ENCODE measurements at places on chromosomes 7 and 10. TPM values are rescaled to one million over a fixed set of nuclear protein-coding genes. Genes with fewer than 3 reads are reported as not detected.
A peak's percentile ranks its signal among the peaks of the same experiment; 100 is the strongest.

COL28A1 gene
- total RNA-seq = 17.3 TPM

SNX10 gene
- 9.2 TPM for total RNA-seq

IGF2BP3 gene
- total RNA-seq = 96.9 TPM

COL13A1 gene
- 0.43 TPM for total RNA-seq

MEOX2 gene
- total RNA-seq = 0.20 TPM

SORBS1 gene
- 30.7 TPM for total RNA-seq

AS3MT gene
- total RNA-seq = 26.9 TPM

DNA sequence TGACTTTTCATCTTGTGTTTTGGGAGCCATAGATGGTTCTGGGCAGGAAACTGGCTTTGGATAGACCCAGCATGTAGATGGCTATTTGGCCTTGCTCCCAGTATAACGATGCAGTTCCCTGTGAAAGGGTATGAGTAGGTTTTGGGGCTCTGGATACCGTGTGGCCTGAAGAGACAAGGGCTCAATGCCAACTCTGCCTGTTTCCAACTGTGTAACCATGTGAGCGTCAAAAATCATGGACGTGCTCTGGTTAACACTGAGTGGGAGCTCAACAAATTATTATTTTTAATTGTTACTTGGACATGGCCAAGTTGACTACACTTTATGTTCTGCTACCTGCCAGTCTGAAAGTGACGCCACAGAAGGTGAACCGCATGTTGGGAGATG lies 41.8 kb downstream of the EGFR start:
- no peak overlapping the region for H3K27ac ChIP-seq
- DNase-seq = no peak
- H3K4me1 ChIP-seq = peaks cover 7% of the 10 kb centered on the region
- H3K36me3 ChIP-seq = peaks cover 2% of the 10 kb centered on the region

DNA sequence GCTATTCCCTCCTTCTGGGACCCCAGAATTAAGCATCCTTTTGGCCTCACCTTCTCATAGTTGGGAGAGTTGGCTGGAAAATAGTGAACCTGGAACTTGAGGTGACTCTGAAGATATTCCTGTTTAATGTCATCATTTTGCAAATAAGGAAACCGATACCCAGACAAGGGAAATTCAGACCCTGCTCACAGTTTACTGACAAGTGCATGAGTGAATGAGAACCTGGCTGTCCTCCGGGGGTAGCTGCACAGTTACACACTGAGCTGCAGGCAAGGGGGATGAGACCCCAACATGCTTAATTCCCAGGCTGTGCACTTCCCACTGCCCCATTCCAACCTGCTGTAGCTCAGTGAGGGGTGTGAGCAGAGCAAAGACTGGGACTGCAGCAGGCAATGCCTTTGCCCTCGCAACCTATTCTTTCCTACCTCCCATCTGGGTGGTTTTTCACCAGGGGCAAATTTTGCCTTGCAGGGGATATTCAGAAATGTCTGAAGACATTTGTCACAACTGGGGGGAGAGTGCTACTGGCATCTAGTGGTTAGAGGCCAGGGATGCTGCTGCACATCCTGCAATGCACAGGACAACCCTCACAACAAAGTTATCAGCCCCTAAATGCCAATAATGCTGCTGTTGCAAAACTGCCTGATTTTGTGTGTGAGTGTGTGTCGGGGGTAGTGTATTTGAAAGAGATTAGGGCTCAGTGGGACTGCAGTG lies 136.2 kb downstream of the SORCS3 start:
- H3K27ac ChIP-seq = no peak overlapping the region
- peaks cover 29% of the 10 kb centered on the region for H3K27me3 ChIP-seq
- no peaks in the 10 kb centered on the region for H3K4me1 ChIP-seq

DNA sequence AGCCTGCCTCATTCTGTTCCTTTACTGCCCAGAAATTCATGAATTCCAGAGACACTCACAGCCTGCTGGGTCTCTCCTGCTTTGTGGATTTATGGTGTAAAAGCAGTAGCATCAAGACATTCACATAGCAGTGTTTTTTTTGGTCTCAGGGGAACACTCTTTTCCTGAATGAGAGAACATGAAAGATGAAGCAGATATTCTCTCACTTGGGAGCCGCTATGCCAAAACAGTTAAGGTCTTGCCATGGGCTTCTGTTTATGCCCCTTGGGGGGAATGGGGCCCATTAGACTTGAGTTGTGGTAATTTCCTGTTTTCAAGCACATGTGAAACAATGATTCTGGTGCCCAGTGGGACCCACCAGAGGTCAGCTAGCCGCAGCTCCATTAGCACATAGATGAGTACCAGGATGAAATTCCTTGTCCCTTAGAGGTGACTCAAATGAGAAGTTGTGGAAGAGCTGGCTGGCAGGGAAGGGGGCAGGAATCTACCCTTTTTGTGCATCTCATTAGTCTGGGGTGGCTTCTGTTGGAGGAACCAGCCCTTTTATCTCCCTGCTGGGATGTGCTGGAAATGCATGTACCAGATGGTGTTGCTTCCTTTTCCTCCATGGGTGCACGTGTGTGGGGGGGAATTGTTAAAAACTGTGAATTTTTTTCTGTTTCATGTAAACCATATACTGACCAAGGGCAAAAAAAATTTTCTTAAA lies 13.3 kb downstream of the BMPER start:
- H3K4me1 ChIP-seq = no peaks in the 10 kb centered on the region
- DNase-seq = no peak
- H3K27me3 ChIP-seq = peaks cover 26% of the 10 kb centered on the region

- no peak overlapping the region for H3K4me3 ChIP-seq
- no peak for DNase-seq
- H3K36me3 ChIP-seq = peaks cover 33% of the 10 kb centered on the region
Measured at GRCh38 chr7:67022511-67022910, 25.9 kb downstream of the TYW1 start.

DNA sequence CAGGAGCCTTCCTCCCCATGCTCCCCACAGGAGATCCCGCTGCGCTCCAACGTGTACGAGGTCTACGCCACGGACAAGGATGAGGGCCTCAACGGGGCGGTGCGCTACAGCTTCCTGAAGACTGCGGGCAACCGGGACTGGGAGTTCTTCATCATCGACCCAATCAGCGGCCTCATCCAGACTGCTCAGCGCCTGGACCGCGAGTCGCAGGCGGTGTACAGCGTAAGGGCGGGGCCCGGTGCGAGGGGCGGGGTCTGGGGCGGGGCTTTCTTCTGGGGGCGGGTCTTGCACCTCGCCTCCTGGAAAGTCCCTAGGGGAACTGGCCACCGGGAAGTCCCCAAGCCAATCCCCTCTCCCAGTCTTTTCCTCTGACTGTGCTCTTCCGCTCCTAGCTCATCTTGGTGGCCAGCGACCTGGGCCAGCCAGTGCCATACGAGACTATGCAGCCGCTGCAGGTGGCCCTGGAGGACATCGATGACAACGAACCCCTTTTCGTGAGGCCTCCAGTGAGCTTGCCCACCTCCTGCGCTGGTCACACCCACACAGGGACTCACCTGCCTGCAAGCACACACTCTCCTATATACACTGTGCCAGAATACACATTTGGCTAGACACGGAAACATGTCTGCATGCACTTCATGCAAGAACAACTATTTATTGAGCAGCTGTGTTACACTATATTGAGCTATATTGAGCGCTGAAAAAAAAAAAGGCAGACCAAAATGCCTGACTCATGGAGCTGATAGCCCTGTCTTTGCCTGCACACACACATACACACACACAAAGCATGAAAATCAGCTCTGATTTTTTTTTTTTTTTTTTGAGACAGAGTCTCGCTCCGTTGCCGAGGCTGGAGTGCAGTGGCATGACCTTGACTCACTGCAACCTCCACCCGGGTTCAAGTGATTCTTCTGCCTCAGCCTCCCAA lies 32.7 kb upstream of the VSIR start:
- peak overlapping the region; percentile 83 for H3K27ac ChIP-seq
- DNase-seq = no peak
- peaks cover 4% of the 10 kb centered on the region for H3K4me1 ChIP-seq
- no peaks in the 10 kb centered on the region for H3K36me3 ChIP-seq

- no peaks in the 10 kb centered on the region for H3K27me3 ChIP-seq
- H3K27ac ChIP-seq = no peak overlapping the region
- no peak for DNase-seq
- H3K36me3 ChIP-seq = peaks cover 5% of the 10 kb centered on the region
- no peak overlapping the region for H3K4me3 ChIP-seq
Measured at GRCh38 chr7:78197447-78197846, 398.9 kb downstream of the PHTF2 start.

DNA sequence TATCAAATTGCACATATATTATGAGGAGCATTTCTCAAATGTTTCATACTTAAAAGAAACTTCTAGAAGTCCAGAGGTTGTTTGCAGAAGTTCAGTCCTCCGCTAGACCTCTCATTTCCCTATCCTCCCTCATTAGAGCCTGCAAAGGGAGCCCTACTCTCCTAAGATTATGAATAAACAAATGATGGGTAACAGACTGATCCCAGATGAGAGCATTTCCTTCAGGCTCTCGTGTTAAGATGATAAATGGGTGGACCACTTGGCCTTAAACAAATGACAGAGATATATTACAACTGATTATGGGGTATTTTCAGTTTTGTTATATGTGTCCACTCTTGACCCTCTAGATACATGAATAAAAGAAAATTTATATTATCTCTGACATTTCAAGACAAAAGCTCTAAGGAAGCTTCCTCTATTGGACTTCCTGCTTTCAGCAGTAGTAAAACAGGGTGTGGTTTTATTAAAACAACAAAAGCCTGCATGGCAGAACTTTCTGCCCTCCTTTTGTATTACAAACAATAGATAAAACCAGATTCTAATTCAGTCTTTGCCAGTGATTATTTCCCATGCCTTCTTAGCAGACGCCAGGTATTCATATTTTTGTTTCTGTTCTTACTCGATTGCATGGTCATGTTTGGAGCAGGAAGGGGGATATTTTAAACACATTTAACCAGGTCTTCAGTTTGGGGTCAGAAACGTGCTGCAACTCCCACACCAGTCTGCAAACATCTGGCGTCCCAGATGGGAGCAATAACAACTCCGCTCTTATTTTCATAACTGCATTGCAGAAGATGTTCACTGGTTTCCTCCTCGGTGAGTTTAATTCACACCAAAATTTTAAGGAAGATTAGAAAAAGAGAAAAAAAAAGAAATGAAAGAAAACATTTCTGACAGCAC lies 52.4 kb upstream of the FAM204A start:
- H3K4me3 ChIP-seq = no peak overlapping the region
- H3K27me3 ChIP-seq = no peaks in the 10 kb centered on the region
- peaks cover 2% of the 10 kb centered on the region for H3K4me1 ChIP-seq
- no peaks in the 10 kb centered on the region for H3K36me3 ChIP-seq

- no peak for DNase-seq
- H3K27ac ChIP-seq = peak overlapping the region; percentile 18
- no peaks in the 10 kb centered on the region for H3K36me3 ChIP-seq
- no peak overlapping the region for H3K4me3 ChIP-seq
- H3K27me3 ChIP-seq = no peaks in the 10 kb centered on the region
Measured at GRCh38 chr7:12584930-12585329, 14.4 kb downstream of the SCIN start.

DNA sequence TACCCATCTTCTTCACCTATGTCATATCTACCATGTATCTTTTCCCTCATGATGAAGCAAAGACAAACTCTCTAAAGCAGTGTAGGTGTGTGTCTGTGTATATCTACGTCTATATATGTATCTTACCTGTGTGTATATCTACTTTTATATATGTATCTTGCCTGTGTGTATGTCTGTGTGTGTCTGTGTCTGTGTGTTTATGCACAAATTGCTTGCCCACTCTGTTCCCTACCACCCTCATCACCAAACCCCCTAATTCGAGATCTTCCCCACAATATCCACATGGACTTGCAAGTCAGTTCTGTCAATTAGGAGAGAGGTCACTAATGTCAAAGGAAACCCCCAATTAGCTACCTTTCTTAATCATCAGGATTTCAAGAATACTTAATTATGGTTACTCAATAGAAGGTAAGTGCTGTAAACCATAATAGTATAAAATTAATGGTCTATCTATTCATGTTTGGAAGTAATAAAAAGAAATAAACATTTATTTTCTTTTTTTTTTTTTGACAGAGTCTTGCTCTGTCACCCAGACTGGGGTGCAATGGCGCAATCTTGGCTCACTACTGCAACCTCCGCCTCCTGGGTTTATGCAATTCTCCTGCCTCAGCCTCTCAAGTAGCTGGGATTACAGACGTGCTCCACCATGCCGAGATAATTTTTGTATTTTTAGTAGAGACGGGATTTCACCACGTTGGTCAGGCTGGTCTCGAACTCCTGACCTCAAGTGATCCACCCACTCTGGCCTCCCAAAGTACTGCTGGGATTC lies 43.6 kb downstream of the ANKRD61 start:
- H3K27ac ChIP-seq = no peak overlapping the region
- no peaks in the 10 kb centered on the region for H3K4me1 ChIP-seq
- H3K27me3 ChIP-seq = no peaks in the 10 kb centered on the region
- DNase-seq = no peak
- no peaks in the 10 kb centered on the region for H3K36me3 ChIP-seq
- H3K4me3 ChIP-seq = no peak overlapping the region

DNA sequence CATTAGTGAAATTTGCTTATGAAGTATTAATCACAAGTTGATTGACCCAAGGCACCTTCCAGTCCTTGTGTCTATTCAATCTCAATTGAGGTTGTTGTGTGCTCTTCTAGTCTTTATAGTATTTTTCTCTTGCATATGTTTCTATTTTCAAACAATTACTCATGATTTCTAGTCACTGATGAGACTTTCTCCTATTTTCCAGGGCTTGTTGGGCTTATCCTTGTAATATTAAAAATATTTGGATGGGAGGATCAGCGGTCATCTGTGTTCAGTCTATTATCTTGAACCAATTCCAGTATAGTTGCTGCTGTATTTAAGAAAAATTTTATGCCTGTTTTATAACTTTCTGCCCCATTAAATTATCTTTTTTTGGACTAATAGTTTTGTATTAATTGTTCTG lies 154.4 kb downstream of the PTEN start:
- H3K27me3 ChIP-seq = no peaks in the 10 kb centered on the region
- no peak overlapping the region for H3K4me3 ChIP-seq
- no peaks in the 10 kb centered on the region for H3K36me3 ChIP-seq
- H3K27ac ChIP-seq = no peak overlapping the region

DNA sequence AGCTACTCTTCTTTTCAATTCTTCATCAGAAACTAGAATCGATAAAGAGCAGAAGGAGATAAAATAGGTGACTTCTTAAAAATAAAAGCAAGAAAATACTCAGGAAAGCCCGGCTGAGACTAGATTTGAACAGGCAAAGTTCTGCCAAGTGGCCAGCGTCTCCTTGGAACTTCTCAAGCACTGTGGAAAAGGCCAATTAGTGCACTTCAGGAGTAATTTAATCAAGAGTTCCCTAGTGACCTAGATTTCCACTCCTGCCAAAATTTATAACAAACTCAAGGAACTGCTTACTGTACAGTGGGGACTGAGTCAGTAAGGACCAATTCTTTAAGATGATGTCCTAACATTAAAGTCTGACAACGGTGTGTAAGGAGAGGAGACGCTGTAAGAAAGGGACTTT lies 57.3 kb downstream of the CHCHD3 start:
- H3K36me3 ChIP-seq = peaks cover 6% of the 10 kb centered on the region
- H3K27me3 ChIP-seq = no peaks in the 10 kb centered on the region
- peaks cover 5% of the 10 kb centered on the region for H3K4me1 ChIP-seq
- no peak for DNase-seq

- H3K27ac ChIP-seq = no peak overlapping the region
- H3K36me3 ChIP-seq = peaks cover 16% of the 10 kb centered on the region
- H3K4me3 ChIP-seq = no peak overlapping the region
Measured at GRCh38 chr10:74047871-74048270, 50.0 kb downstream of the VCL start.

- H3K36me3 ChIP-seq = no peaks in the 10 kb centered on the region
- no peak overlapping the region for H3K4me3 ChIP-seq
- no peak overlapping the region for H3K27ac ChIP-seq
Measured at GRCh38 chr10:116737627-116738327, 4.6 kb downstream of the HSPA12A start.

GRCh38 chr7:120700796-120701195 lies 157.1 kb downstream of the TSPAN12 start:
- no peak overlapping the region for H3K4me3 ChIP-seq
- DNase-seq = no peak
- H3K36me3 ChIP-seq = peaks cover 7% of the 10 kb centered on the region
- peaks cover 29% of the 10 kb centered on the region for H3K4me1 ChIP-seq

Measured in progenitor cell of endocrine pancreas (in vitro differentiated cells).